ENCODE measurements at places on chromosomes 13 and 19.

- no peak for DNase-seq
Observed at GRCh38 chr13:80685942-80686341, 345.0 kb upstream of the SPRY2 start.

DNA sequence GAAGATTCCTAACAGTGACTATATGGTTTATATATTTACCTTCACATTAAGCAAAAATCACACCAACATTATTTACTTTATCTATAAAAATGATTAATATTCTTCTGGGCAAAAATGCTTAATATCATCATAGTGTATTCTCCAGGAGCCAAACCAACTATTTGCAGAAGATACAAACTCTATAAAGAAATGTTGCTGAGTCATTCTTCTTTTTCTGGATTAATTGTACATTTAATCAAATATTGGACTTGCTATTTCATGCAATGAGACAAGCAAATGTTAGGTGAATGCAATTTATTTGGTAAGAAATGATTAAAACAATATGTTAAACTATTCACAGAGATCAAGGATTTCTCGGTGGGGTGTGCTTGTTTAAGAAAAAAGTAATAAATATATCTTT, 1075.8 kb downstream of the PCDH9 start:
- DNase-seq = no peak

DNA sequence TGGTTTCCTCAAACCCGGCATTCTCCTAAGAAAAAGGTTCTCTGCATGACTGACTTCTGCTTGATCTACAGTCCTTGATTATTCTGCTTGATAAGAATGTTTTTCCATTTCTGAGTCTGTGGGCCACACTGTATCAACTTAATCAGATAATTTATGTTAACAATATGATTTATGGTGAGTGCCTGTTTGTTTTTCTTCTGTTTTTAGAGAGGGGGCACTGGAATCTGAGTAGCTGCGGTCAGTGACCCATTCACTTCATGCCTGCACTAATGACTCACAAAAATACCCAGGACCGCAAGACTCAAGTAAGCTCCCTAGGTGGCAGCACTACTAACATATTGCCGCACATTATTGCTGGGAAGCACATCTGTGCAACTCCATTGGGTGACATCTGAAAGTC, 542.3 kb upstream of the ATXN8OS start:
- DNase-seq = peak; percentile 63

GRCh38 chr19:2494084-2494446, 18.1 kb downstream of the GADD45B start:
- peak; percentile 55 for DNase-seq

GRCh38 chr19:37991176-37991835, 84.3 kb downstream of the SIPA1L3 start:
- DNase-seq = no peak

DNA sequence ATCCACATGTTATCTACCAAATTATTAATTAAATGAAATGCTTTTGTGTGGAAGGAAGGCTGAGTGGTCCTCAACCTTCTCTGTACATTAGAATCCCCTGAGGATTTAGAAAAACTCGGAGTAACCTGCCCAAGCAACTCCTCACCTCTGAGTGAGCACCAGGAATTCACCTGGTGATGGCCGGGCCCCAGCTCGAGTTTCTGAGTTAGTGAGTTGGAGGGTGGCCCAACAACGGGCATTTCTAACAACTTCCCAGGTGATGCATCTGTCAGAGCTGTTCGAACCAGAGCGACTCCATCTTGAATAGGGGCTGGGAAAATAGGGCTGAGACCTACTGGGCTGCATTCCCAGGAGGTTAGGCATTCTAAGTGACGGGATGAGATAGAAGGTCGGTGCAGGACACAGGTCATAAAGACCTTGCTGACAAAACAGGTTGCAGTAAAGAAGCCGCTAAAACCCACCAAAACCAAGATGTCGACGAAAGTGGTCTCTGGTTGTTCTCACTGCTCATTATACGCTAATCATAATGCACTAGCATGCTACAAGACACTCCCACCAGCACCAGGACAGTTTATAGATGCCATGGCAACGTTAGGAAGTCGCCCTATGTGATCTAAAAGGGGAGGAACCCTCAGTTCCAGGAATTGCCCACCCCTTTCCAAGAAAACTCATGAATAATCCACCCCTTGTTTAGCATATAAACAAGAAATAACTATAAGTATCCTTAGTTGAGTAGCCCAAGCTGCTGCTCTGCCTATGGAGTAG, 44.2 kb upstream of the SHISA2 start:
- no peak for DNase-seq

- peak; percentile 2 for DNase-seq
Observed at GRCh38 chr19:4089400-4089908, 22.8 kb upstream of the ZBTB7A start.

GRCh38 chr13:112849500-112849899, 119.5 kb upstream of the MCF2L start:
- peak; percentile 28 for DNase-seq

DNA sequence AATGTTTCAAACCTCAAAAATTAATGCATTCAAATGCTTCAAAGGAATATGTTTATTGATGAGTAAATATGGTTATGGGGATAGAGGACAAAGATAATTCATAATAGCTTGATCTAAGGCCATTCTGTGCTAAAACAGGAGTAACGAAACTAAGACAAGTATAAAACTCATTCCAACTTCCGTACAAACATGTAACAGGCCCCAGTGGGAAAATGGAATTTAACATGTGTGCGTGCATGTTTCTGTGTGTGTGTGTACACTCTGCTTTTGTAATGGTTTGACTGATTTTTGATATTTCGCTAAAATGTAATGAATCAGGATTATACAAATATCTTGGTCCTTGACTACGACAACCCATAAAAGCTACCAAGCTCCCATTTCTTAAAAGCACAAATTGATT, 91.0 kb downstream of the KLF12 start:
- no peak for DNase-seq

GRCh38 chr19:46402725-46403124, 10.6 kb downstream of the CCDC8 start:
- no peak for DNase-seq

GRCh38 chr13:76610819-76611415, 275.3 kb downstream of the KCTD12 start:
- DNase-seq = no peak

- DNase-seq = no peak
Observed at GRCh38 chr19:10299545-10300458, 9.8 kb downstream of the ZGLP1 start.

DNA sequence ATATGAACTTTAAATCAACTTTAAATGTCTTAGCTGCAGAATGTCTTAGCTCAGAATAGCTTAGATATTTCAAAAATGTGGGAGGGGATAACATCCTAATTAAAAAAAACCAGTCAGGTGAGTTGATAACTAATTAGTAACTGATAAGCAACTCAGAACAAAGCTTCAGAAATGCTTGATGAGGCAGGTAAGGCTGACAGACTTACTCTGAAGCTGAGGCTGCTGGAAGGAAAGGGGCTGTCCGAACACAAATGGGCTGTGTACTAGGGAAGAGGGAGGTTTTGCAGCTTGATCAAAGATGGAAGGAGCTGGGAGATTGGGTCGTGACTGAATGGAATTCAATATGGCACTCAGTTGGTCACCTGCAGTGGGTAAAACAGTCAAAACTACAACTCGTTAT, 91.2 kb upstream of the FBXL3 start:
- DNase-seq = no peak

GRCh38 chr13:38166116-38166515, 183.5 kb upstream of the UFM1 start:
- DNase-seq = no peak

DNA sequence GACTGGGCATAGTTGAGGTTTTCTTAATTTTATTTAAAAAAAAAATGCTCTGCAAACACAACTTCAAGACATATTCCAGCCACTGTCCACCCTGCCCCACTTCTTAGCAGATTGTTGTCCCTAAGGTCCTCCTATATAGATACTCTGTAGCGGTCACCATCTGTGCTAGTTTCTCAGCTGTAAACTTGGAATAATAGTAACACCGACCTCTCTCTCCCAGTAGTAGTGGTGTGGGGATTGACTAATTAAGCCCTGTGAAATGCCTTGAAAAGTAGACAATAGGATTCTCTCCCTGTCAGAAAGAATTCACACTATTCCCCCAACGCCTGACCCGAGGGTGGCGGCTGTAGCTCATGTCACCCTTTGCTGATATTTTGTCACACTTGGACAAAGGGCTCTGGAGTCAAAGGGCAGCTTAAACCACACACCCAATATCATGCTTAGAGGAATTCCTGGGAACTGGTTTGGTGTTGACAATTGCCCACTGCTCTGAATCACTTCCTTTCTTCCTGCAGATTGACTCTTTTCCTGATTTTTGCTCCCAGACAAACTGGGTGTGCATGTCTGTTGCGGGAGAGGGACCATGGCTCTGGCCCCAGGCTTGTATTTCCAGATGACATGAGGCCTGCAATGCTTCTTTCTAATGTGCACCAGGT, 9.2 kb upstream of the SERP2 start:
- DNase-seq = peak; percentile 81

GRCh38 chr19:11166281-11167142, 10.9 kb upstream of the SPC24 start:
- no peak for DNase-seq

DNA sequence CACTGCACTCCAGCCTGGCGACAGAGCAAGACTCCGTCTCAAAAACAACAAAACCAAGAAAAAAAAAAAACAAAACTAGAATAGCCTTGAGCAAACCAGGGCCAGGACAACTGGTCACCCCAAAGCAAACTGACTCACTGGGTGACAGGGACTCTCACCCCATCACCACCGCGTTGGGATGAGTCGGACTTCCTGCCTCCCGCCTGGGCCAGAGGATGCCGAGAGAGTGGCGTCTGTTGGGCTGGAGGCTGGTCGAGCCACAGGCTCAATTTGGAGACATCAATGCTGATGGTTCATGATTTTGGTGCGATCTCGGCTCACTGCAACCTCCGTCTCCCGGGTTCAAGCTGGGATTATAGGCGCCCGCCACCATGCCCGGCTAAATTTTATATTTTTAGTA, 11.6 kb downstream of the TMPRSS9 start:
- DNase-seq = peak; percentile 67

GRCh38 chr13:109226631-109227030, 559.8 kb downstream of the IRS2 start:
- no peak for DNase-seq

DNA sequence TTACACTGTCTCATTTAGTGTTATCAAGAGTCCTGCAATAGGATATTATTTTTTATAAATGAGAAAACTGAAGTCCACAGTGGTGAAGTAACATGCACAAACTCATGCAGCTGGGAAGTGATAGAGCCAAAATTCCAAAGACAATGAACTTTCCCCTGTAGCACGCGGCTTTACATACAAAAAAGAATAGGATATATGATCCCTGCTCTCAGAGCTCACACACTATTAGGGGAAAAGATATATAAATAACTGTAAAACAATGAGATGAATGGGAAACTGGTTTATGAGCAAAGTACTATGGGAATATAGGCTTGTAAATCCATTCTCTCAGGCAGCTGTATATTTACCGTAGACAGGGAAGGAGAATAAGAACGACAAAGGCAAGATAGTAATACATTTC, 39.7 kb downstream of the THSD1 start:
- no peak for DNase-seq

DNA sequence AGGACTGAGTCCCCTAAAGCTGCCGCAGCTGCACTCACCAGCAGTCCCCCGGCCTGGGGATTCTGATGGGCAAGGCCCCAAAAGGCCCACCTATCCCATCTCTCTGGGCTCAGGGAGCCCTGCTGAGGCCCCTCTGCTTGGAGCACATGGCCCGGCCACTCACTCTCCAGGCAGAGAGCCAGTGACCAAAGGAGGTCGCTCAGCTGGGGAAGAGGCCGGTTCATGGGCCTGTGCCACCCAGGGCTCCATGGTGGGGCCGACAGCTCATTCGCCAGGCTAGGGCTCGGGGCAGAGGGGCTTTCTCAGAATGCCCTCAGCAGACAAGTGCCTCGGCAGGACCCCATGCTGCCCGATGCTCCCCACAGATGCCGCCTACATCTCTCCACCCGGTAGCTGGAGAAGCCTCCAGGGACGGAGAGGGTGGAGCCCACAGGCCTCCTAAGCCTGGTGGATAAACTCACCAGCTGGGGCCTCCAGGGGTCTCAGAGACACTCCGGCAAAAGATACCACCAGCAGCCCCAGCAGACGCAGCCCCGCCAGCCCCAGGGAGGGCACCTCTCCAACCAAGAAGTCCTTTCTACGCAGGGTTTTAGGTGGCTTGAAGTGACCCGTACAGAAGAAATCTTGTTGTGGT, 54.4 kb downstream of the MLLT1 start:
- no peak for DNase-seq

DNA sequence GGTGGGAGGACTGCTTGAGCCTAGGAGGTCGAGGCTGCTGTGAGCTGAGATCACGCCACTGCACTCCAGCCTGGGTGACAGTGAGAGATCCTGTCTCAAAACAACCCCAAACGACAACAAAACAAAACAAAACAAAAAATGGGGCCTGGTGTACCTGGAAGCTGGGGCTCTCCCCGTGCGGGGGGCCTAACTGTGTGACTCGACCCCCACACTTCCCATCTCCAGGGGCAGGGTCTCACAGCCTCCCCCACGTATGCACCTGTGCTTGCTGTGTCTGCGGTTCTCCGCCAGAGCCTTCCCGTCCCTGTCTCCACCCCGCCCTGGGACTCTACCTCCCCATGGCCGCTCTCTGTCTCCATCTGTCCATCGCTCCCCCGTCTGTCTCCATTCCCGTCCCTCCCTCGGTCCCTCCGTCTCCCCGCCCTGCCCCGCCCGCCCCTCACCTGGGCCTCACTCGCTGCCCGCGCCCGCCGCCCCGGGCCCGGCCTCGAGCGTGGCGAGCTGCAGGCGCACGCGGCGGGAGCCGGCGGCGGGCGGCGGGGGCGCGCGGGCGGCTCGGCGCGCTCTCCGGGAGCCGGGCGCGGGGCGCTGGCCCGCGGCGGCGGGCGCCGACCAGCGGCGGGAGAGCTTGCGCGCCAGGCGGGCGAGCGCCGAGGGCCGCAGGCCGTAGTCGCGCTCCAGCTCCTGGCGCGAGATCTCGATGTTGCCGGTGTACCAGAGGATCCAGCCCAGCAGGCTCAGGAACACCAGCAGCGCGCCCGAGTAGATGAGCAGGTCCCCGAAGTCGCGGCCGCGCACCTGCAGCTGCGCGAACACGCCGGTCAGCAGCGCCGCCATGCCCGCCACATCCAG, 587 bp downstream of the TMEM238 start:
- DNase-seq = peak; percentile 82

DNA sequence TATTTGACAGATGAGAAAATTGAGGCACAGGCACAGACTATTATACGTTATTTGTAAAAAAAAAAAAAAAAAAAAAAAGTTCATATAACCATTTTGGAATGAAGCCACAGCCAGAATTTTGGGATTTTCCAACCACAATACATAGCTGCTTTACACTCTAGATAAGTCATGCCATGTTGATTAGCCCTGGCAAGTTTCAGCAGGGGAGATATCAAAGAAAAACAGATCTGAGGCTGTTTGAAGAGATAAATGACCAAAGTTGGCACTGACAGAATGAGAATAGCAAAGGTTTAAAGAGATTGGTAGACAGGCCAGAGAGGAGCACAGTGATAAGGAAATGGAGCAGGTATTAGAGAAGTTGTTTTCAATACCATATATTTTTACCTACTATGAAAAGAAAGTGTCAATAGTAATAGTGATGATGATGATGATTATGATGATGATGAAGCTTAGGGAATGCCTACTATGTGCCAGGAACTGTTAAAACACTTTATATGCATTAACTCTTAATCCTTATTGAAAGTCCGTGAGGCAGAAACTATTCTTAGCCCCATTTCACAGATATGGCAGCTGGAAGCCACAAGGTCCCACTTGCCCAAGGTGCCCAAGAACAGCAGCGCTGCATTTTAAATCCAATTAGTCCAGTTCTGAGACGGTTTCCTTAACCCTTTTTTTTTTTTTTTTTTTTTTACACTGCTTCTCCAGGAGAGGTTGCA, 105.5 kb downstream of the MBNL2 start:
- peak; percentile 34 for DNase-seq

Data from Daoy (cell line).